Stimulated activated CD4-positive, alpha-beta T cell treated with anti-CD3 and anti-CD28 coated beads, Interleukin-1b, Interleukin-23, amount 100 ng/mL, for 4 hours (primary cell): ENCODE measurements at places on chromosomes 2 and 18.

GRCh38 chr2:232976176-232976575 is 36.9 kb downstream of the NGEF start:
- DNase-seq: no peak

- no peak for DNase-seq
These were observed 155.6 kb downstream of the QPCT start for GRCh38 chr2:37500031-37500430.

DNA sequence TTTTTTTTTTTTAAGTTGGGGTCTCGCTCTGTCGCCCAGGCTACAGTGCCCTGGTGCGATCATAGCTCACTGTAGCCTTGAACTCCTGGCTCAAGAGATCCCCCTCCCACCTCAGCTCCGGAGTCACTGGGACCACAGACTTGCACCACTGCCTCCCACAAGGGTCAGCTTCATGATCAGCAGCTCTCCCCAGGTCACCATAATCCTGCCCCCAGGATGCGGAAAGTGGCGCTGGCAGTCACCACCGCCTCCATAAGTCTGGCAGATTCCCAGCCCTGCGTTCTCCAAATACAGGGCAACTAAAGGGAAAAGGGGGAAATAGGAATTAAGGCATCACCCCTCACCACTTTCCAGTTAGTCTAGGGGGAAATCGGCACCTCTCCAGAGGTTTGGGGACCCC is 5.2 kb upstream of the ARID5A start:
- no peak for DNase-seq

- no peak for DNase-seq
These were observed 166.5 kb downstream of the SLC8A1 start for GRCh38 chr2:40285391-40285790.

- DNase-seq: no peak
These were observed 111.5 kb upstream of the CNGA3 start for GRCh38 chr2:98234776-98235175.

GRCh38 chr2:144630459-144631215 is 110.7 kb upstream of the ZEB2 start:
- DNase-seq: no peak
